Inflammatory macrophage (primary cell): ENCODE measurements at places on chromosomes 16 and 17.

GRCh38 chr17:40995116-40995515 lies 1.2 kb upstream of the KRTAP3-3 start:
- DNase-seq, result no peak

DNA sequence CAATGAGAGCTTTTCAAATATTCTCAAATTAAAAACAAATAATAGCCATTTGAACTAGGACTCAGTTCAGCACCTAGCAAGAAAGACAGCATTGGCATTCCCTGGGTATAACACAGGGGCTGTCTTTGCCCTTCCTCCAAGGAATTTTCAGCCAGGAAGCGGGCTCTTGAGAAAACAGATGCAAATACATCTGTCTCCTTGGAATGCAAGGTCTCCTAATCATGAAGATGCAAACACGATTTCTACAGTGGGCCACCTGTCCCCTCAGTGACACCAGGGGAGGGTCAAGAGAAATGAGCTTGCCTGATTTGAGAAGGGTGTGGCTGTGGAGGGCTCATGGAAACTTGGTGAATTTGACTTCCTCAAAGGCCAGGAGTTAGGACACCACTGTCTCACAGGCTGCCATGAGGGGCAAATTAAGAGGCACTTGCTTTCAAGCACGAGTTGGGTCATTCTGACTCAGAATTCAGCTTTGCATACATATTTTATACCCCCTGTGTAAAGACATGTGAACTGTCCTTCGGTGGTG lies 24.5 kb upstream of the SUPT4H1 start:
- peak; percentile 80 for DNase-seq

DNA sequence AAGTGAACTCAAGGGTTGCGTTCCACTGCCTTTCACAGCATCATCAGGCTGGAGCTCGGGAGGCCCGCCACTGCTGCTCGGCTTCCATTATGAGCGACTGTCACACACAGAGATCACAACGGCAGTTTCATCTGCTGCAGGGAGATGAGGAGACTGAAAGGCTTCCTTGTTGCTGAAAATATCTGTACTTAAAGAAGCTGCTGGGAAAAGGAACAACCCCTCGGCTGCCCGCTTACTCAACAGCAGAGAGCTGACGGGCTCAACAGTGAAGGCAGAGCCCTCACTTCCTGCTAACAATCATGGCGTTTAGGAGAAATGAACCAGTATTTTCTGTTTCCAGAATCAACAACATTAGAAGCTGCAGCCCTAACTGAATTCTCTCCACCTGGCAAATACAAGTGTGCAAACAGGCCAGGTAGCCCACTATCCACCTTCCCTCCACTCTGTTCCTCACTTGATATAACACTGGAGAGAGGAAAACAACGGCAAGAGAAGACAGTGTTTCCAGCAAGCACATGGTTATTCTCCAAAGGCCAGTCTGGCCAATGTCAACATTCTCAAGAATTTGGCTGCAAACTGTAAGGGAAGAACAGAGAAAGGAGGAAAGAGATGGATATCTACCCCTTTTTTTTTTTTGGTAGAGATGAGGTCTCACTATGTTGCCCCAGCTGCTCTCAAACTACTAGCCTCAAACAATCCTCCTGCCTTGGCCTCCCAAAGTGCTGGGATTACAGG lies 33.7 kb downstream of the MBTPS1 start:
- peak; percentile 83 for DNase-seq

DNA sequence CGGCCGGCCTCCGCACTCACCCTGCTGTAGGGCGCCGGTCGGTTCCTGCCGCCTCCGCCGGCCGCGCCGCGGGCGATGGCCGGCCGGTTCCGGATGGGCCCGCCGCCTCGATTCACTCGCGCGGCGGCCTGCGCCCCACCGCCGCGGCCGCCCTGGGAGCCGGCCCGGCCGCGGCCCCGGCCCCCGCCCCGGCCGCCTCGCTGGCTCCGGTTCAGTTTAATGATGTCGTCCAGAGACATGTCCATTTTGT lies 158 bp downstream of the ALYREF start:
- no peak for DNase-seq

- no peak for DNase-seq
These were observed 115.9 kb downstream of the LITAF start for GRCh38 chr16:11470676-11471415.

DNA sequence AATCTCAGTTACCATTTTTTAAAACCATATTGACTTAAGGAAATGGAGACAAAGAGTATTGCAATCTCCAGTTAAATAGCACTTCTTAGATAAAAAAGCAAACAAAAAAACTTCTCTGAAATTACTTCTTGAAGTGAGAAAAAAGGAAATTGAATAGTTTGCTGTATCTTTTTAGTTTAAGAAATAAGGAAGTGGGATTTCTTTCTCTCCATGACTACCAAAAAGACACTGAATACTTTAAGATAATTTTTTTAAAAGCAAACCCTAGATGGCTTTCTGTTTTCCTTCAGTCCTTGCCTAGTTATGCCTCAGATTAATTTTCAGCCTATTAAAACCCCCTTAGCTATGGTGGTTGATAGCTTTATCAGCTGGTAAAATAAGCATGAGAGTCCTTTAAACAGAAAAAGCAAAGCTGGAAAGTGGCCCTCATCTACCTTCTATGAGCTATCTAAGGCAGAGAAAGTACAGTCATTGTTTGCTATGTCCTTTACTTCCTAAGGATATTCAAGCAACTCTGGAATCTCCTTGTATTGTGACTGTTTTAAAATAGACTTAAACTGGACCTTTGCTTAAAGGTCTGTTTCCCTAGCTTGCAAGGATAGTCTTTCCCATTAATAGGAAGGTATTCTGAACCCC lies 28.6 kb downstream of the TPPP3 start:
- peak; percentile 43 for DNase-seq

DNA sequence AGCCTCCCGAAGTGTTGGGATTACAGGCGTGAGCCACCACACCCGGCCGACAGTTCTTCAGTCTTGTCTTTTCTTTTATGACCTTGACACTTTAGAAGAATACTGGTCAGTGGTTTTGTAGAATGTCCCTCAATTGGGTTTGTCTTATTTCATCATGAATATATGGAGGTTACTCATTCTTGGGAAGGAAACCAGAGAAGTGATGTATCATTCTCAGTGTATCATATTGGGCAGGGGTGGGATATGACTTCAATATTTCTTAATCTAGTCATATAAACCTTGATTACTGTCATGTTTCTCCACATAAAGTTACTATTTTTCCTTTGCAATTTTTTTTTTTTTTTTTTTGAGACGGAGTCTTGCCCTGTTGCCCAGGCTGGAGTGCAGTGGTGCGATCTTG lies 36.9 kb downstream of the SNTB2 start:
- no peak for DNase-seq

- DNase-seq, result no peak
These were observed 59.0 kb upstream of the RPH3AL start for GRCh38 chr17:411421-412120.

DNA sequence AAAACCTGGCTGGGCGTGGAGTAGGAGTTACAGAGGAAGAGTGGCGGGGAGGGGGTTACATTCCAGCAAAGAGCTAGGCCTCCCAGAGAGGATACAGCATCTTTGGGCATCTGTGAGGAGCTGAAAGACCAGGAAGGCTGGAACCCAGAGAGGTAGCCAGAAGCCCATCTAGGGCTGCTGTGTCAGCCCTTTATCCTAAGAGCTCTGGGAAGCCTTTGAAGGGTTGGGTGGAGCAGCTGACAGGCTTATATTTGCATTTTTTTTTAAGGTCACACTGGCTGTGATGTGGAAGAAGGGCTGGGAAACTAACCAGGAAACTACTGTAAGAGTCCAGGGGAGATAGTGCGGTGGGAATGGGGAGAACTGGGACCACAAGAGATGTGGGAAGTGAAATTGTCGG lies 6.8 kb upstream of the CNOT1 start:
- no peak for DNase-seq

DNA sequence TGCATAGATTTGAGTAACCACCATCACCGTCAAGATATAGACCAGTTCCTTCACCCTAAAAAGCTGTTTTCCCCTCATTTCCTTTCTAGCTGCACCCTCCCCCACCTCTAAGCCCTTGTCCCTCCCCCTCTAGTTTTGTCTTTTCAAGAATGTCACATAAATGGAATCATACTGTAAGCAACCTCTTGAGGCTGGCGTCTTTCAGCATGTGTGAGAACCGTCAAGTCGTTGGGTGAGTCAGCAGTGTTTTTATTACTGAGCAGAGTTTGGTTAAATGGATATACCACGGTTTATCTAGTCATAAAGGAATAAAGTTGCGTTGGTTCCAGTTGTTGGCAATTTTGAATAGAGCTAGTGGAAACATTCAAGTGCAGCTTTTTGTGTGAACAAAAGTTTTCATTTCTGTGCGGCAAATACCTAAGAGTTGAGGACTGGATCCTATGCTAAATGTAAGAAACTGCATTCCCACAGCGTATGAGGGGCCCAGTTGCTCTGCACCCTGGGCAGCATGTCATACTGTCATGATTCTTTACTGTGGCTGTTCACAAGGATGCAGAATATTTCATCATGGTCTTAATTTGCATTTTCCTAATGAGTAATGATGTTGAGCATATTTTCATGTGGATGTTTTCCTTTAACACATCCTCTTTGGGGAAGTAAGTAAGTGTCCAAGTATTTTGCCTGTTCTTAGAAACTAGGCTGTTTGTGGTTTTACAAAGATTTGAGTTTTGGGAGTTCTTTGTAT lies 264.3 kb downstream of the CPPED1 start:
- DNase-seq, result peak; percentile 22

GRCh38 chr17:73938706-73939105 lies 264.8 kb upstream of the RPL38 start:
- no peak for DNase-seq

GRCh38 chr17:43784628-43785101 lies 4.4 kb downstream of the CFAP97D1 start:
- peak; percentile 22 for DNase-seq

GRCh38 chr17:32870969-32871368 lies 6.0 kb downstream of the MYO1D start:
- DNase-seq, result no peak

DNA sequence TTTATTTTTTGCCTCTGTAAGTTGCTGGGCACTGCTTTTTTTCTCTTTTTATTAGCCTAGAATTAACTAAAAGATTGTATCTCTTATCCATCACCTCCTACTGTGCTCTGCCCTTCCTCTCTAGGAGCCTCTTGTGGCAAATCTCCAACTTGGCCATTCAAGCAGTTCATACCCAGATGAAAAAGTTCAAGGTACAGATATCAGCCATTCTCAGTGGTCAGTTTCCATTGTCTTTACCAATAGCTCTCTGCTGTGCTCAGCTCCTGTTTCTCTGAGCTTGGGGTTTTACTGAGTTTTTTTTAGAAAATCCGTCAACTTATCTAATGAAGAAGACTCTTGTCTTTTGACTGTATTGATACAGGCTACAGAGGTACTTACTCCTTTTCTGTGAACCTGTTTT lies 15.6 kb downstream of the MOSMO start:
- DNase-seq, result no peak

- DNase-seq, result no peak
These were observed 58.9 kb downstream of the RAP1GAP2 start for GRCh38 chr17:2855063-2855600.

DNA sequence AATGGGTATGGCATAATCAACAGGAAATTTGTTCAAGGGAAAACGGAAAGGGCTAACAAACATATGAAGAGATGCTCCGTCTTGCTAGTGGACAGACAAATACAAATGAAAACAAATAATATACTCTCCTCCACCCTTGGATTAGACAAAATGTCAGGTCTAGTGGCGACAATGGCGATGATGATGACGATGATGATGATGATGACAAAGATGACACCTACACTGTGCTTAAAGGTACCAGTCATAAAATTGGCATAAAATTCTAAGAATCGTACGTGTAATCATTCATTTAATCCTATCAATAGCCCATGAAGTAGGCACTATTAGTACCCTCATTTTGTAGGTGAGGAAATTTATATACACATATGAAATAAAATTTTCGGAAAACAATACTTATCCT lies 174.6 kb downstream of the PMP22 start:
- DNase-seq, result no peak

DNA sequence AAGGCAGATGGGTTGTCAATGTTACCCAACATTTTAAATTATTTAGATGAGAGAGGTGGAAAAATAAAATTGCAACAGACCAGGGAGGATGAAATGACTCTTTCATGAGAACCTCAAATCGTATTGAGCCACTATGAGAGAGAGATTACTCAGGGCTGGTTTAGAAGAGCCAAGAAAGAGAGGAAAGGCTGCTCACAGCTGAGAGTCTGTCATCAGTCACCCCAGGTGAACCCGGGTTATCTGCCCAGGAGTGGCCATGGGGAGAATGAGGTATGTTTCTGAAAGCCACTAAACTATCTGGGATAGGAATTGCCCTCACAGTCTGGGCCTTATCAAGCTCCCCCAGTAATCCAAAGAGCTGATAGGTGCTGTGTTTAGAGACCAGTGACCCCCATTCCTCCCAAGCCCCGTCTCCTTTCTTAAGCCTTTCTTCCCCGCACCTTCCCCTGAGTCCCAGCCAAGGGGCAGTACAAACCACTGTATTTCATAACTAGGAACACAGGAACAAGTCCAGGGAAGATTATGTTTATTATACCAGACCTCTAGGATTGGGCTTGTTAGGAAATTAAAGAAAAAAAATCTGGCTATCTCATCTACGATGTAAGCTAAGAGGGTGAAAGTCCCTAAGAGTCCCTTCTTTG lies 158.9 kb upstream of the NOL11 start:
- DNase-seq, result no peak

DNA sequence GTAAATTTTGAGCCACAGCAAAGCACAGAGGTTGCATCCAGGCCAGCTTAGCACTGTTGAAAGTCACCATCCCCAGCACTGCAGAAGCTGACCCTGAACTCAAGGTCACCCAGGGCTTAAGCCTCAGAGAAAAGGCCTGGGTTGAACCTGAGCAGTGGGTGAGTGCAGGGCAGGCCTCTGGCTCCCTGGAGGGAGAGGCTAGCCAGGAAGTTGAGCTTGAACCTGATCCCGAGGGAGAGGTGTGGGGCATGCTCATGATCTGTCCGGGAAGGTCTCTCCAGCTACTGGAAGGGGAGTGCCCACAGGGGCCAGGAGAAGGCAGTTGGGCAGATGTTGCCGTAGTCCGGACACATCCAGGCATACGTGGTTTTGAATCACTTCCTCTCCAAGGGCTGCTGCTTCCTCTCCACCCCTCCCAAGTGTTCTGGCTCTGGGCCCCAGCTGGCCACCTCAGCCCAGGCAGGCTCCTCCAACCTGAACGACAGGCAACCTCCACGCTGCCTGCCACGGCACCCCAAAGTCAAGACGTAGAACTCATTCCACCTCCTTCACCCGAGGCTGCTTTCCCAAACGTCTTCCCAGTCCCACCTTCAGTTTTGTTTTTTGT lies 18.4 kb downstream of the CARHSP1 start:
- DNase-seq, result peak; percentile 53
